T47D (cell line): ENCODE measurements at places on chromosomes 6 and 20.

DNA sequence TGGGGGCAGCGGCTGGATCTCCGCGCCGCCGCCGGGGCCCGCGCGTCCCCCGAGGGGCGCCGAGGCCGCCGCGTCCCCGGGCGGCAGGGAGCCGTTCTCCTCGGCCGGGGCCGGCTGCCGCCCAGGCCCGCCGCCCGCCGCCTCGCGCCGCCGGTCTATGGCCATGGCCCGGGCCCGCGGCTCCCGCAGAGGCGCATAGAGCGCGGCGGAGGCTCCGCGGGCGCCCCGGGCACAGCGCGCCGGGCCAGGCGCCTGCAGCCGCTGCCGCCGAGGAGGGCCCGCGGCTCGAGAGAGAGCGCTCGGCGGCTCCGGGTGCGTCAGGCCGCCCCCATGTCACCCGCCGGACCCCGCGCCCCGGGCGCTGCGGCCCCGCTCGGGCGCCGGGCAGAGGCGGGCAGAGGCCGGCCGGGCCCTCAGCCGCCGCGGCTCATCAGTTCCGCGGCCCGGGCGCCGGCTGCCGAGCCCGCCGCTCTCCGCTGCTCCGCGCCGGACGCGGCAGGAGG lies 404 bp downstream of the SLC22A23 start:
- no peak for DNase-seq

DNA sequence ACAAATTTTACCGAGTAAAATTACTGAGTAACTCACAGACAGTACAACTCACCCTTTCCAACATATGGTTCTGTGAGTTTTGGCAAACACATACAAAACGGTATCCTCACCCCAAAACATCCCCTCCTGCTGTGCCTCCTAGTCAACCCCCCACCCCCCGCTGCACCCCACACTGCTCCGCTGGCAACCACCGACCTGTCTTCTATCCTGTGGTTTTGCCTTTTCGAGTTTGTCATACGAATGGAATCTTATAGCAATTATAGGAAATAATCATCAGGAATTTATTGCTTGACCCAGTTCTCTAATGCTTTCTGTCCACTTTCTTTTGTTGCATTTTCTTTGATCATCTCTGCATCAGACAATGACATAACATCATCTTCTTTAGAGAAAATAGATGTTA lies 312.3 kb downstream of the KIF16B start:
- DNase-seq: no peak

DNA sequence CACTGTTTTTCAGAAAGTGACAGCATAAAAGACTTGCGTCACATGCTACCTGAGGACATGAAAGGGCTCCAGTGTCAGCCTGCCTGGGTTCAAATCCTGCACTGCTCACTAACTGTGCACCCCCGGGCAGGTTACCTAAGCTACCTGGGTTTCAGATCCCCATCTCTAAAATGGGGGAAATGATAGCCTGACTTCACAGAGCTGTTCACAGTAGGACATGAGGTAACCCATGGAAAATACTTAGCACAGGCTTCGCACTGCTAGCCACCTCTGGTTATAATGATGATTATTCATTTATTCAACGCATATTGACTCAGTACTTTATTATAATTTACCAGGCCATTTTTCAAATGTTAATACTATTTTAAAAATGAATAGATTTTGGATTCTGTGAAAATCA lies 23.0 kb downstream of the TBC1D7 start:
- no peak for DNase-seq

GRCh38 chr20:36155991-36156390 lies 1.5 kb downstream of the EPB41L1 start:
- DNase-seq: no peak

- DNase-seq: no peak
Measured at GRCh38 chr20:46691196-46691595, 2.0 kb upstream of the TP53RK start.

DNA sequence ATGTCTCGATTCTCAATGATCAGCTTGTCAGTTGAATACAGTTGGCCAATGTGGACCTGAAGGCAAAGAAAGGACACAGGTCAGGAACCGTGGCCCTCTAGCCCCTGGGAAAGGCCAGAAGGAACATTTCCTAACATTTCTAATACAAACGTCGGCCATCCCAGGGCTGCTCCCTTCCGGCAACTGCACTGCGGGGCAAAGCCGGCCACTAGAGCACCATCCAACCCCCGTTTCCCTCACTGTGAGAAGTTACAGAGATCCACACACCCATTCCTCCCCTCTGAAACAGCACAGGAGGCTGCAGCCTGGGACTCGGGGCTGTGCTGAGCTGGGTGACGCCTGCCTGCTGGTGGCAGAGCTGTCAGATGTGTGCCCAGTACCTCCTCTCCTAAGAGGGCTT lies 24.3 kb downstream of the PPP1R3G start:
- DNase-seq: no peak

GRCh38 chr6:43335469-43335868 lies 26.8 kb upstream of the CRIP3 start:
- DNase-seq: no peak
